ENCODE measurements at places on chromosomes 11 and 22.

DNA sequence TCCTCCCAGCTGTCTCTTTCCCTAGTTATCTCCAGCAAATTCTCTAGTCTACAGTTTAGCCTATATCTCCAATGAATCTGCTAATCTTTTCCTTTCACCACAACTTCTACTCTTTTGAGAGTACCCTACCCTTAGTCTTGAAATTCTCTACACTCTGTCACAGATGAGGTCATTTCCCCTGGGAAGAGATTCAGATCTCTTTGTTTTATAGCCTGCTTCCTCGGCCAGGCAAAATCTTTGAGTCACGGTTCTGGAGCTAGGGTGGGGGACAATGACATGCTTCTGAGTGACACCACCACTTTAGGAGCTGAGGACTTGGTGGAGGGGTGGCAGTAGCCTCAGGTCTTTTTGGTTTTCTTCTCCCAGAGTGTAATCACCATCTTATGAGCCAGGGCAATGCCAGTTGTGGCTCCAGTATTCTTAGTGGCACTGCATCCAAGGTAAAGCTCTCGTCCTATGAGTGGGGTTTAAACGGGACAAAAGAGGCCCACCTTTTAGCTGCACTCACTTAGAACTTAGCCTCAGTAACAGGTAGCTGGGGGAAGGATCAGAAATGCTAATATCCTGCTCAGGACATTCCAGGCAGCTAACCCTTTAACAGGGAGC is 98.5 kb upstream of the RRM1 start:
- no peak for DNase-seq

GRCh38 chr11:40602866-40603552 is 856.4 kb downstream of the LRRC4C start:
- DNase-seq, result no peak

DNA sequence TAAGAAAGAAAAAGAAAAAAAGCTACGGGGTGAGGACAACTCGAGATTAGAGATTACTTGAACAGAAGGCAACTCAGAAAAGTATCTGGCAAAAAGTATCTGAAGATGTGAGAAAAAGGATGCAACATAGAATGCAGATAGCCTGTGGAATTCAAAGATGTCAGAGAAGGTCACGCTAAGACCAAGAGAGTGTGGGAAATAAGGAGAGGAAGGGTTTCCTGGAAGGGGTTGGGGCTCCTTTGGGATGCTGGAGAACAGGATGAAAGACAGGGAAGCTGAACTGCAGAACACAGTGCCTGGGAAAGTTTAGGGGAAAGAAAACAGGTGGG is 1.2 kb downstream of the GUCY1A2 start:
- no peak for DNase-seq

DNA sequence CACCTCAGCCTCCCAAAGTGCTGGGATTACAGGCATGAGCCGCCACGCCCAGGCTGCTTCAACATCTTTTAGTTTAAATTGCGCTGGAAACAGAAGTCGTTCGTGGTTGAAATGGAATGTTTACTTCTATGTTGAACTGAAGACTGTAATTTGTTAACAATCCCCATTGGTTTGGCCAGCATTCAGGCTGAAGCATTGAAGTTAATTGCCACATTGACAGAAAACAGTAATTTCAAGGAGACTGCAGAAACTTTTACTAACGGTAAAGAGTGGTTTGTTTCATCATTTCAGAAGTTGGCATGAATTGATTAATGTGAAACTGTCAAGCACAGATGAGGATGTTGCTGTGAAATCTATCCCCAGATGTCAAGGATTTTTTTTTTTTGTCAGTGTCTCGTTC is 14.2 kb downstream of the AP5B1 start:
- no peak for DNase-seq

DNA sequence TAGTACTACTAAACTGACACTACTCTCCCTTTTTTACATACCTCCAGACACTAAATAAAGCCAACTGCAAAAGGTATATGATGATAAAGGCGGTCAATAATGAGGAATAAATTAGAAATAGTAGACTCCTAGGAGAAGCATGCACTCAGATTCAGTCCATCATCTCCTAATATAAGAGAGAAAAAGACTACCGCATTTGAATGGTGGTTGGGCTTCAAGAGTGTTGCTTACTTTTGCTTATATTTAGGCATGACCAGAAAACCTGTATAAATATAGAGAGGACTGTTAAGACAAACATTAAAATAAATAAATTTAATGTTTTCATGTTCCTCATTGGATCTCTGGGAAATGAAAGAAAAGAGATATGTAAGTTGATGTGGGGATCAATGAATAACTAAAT is 1137.0 kb downstream of the FAM181B start:
- DNase-seq, result no peak

DNA sequence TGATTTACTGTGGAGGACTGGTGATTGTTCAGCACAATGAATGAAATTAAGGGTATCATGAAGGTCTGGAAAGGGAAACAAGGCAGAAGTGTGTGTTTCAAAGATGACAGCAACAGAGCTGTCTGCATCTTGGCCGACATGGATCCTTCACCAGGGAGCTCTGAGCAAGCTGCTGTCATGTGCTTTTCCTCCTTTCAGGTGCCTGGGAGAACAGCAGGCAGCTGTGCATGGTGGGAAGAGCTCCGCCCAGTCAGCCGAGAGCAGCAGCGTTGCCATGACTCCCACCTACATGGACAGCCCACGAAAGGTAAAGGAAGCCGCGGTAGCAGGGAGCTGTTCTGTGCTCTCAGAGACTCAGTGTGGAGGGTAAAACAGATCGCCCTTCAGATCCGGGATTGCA is 87.1 kb upstream of the YWHAH start:
- DNase-seq, result no peak

DNA sequence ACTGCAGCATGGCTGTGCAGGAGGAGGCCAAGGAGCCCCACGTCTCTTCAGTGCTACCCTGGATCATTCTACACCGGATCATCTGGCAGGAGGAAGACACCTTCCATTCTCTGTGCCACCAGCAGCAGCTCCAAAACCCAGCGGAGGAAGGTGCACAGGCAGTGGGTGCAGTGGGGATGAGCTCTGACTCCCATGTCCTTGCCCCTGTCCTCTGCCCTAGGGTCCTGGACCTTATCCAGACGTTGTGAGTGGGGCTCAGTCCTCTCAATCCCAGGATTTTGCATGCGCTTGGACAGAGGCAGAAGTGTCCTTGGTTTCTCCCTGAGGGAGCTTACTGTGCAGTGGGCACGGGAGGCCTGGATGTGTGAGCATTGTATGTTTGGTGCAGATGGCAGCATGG is 61.3 kb downstream of the CABIN1 start:
- no peak for DNase-seq

DNA sequence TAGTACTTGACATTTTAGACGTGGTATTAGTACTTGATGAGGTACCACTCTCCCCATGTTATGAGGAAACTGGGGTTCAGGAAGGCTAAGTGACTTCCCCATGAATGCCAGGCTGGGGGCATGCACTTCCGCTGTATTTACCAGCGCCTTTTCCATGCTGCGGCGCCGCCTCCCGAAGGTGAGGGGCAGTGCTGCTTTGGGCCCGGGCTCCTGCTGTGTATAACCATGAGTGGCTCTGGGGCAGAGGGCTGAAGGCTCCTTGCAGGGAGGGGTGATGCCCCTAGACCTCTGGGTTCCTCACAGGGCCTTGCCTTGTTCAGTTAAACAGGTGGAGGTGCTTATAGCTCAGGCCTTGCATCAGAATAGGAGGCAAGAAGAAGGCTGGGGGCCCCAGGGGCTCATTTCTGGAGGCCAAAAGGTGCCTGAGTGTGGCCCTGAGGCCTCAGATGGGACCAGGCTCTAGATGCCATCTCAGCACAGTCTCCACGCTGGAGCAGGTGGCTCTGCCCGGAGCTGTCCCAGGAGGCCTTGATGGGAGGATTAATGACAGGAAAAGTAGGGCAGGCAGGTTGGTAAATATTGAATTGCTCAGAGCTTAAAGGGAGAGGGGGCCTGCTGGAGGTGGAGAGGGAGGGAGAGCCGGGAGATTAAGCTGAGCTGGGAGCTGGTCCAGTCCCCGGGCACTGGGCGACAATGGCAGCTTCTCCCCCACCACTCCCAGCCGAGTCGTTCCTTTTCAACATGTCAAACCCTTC is 129.6 kb downstream of the CEP164 start:
- DNase-seq, result no peak

- no peak for DNase-seq
Observed at GRCh38 chr11:91794146-91794545, 430.5 kb upstream of the FAT3 start.

DNA sequence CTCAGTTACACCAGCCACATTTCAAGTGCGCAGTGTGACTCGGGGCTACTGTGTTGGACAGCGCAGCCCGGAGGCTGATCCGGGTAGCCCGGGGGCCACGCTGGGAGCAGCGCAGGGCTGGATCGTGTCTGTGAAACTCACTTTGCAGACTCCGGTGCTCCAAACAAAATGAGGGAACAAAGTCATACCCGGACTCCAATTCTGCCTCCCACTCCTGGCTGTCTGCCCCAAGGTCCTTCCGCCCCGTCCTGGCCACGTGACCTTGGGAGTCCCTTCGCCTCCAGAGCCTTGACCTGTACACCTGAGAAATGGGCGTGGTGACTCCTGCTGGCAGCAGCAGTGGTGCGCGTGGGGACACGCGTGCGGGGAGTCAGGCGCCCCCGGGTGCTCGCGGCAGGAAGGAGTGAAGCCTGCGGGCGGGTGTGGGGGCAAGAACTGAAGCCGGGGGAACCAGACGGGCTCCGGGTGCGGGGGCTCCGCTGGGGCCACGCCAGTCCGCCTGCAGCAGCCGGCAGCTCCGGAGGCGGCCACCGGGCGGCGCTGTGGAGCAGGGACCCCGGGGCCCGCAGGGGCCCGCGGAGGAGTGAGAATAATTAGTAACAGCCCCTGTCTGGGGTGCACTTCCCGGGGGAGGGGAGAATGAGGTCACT is 42.4 kb downstream of the KCNJ4 start:
- DNase-seq, result no peak

- DNase-seq, result no peak
Observed at GRCh38 chr11:110912437-110912836, 200.2 kb upstream of the ARHGAP20 start.

GRCh38 chr22:43213962-43214361 is 27.0 kb upstream of the TTLL12 start:
- DNase-seq, result no peak

GRCh38 chr22:28943501-28943879 is 60.1 kb downstream of the ZNRF3 start:
- no peak for DNase-seq

DNA sequence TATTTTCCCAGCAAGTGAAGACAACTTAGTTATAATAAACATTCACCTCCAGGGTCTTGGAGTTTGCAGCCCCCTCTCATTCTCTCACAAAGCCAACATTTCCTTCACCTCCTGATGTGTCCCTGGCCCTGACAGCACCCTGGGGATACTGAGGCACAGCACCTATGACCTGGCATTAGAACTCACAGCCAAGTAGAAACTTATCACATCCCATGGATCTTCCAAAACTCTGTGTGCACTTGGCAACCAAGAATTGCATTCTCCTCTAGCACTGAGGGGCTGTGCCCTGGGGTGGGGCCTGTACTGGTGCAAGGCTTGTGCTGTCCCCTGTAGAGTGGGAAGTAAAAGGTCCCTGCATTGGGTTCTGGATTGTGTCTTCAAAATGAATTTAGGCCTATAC is 116.7 kb upstream of the IGLL5 start:
- no peak for DNase-seq

DNA sequence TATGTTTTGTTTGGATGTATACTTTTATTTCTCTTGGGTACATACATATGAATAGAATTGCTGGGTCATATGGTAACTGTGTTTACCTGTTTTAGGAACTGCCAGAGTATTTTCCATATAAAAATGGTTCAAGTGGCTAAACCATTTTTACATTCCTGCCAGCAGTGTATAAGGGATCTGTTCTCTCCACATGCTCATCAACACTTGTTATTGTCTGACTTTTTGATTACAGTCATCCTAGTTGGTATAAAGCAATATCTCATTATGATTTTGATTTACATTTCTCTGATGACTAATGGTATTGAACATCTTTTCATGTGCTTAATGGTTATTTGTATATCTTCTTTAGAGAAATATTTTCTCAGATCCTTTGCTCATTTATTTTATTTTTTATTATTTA is 104.2 kb upstream of the RRM1 start:
- no peak for DNase-seq

GRCh38 chr11:42625757-42626665 is 685.8 kb upstream of the API5 start:
- DNase-seq, result no peak

DNA sequence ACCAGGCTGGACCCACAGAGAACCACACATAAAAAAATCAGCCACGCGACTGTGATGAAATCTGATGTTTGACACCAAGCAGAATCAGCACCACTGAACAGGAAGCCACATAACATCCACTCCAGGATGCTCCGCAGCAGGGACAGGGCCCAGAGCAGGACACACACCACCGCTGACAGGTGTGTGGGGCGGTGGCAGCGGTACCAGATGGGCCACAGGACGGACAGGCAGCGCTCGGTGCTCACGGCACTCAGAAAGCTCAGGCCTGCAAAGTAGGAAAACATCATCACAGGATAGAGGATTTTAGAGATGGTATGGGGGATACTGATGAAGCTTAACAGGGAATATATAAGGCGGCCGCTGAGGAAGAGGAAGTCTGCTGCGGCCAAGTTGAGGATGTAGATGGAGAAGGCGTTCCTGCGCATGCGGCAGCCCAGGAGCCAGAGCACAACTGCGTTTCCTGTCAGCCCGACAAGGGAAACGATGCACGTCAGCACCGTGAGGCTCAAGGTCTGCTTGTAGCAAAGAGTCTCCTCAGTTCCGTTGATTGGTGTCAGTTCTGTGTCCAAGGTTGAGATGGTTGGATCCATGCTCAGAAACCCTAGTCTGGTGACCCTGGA is 4.9 kb downstream of the MRGPRX1 start:
- DNase-seq, result no peak

DNA sequence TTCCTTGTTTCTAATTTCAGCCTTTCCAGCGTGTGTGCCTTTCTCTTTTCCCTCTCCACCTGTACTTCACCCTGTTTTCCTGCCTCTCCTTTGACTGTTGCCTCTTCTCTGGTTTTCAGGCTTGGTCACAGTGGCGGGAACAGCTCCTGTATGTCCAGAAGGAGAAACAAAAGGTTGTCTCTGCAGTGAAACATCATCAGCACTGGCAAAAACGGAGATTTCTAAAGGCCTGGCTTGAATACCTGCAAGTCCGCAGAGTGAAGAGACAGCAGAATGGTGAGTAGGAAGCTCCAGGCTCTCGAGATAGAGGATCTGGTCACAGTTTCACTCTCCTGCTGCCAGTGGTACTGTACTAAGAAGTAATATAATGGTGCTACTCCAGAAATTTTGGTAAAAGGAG is 76.6 kb downstream of the SFI1 start:
- DNase-seq, result no peak

- DNase-seq, result no peak
Observed at GRCh38 chr11:79182794-79183193, 258.0 kb downstream of the TENM4 start.
